ENCODE measurements at places on chromosomes 6 and 20.
A peak's percentile ranks its signal among the peaks of the same experiment; 100 is the strongest.

- no peak for DNase-seq
- H3K27ac ChIP-seq, result no peak overlapping the region
- H3K4me1 ChIP-seq, result no peaks in the 10 kb centered on the region
- no peak overlapping the region for H3K4me3 ChIP-seq
- H3K36me3 ChIP-seq, result no peaks in the 10 kb centered on the region
- no peaks in the 10 kb centered on the region for H3K27me3 ChIP-seq
These were observed 131.8 kb upstream of the PROKR2 start for GRCh38 chr20:5448449-5449118.

DNA sequence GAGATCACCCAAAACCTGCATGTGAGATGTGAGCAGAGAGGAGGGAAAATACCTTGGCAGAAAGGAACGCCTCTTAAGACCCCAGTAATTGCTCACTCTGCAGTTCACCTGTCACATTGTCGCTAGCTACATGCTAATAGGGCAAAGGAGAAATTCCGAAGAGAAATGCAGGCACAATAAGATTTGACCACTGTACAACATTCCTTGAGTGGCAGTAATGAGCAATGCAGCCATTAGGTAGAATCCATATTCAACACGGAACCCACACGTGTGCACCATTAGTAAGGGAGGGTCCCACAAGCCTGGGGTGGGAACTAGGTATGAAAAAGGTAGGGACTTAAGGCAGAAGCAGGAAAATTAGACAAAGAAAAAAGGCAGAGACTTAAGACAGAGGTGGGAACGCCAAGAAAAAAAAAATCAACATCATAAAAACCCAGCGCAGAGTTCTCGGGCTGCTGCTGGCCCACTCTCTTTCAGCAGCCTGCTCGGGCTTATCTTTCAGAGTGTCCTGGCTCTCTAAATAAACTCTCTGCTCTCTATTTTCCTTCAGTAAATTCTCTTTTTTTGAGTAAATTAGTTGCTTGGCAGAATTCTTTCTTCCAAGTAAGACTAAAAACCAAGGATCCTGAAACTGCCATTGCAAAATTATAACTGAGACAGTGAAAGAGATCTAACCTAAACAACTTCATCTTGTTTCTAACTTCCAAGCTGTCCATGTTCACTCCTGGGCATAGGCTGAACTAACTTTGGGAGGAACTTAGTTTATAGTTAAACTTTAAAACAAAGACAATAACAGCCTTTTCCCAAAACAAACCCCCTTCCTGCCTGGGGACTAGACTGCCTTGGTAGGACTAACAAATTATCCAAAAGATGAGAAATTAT is 116.5 kb downstream of the CD24 start:
- H3K27ac ChIP-seq, result peak overlapping the region; percentile 85
- DNase-seq, result no peak
- peaks cover 49% of the 10 kb centered on the region for H3K4me1 ChIP-seq
- H3K36me3 ChIP-seq, result no peaks in the 10 kb centered on the region

DNA sequence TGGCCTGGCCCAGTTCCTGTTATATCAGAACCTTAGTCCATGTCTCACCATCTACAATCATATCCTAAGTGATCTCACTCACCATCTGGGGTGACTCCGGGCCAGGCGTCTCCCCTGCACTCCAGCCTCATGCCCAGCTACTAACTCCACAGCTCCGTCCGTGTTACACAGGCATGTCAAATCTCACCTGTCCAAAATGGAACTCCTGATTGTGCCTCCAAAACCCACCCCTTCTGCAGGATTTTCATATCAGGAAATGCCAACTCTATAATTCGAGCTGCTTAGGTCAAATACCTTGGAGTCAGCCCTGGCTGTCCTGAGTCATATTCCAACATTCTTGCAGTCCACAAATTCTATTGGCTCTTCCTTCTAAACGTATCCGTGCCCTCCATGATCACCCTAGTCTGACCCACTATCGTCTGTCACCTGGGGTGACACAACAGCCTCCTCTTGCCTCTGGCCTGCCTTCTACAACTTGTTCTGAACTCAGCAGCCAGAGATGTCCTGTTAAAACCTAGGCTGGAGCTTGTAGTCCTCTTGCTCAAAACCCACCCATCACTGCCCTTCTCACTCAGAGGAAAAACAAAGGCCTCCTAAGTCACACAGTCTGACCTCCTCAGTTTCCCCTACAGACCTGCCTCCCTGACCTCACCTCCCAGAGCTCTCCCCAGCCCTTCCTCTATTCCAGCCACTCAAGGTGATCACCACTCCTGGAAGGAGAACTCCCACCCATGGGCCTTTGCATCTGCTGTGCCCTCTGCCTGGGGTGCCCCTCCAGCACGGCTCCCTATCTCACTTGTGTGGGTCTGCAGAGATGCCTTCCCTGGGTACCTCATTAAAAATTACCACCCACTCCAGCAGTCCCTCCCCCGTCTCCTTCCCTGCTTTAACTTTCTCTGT is 85.3 kb upstream of the SIRPA start:
- no peaks in the 10 kb centered on the region for H3K27me3 ChIP-seq
- H3K36me3 ChIP-seq, result no peaks in the 10 kb centered on the region
- peaks cover 38% of the 10 kb centered on the region for H3K4me1 ChIP-seq
- H3K4me3 ChIP-seq, result no peak overlapping the region
- H3K27ac ChIP-seq, result no peak overlapping the region
- DNase-seq, result no peak

- H3K27me3 ChIP-seq, result no peaks in the 10 kb centered on the region
- no peak for DNase-seq
- H3K27ac ChIP-seq, result peak overlapping the region; percentile 52
- peaks cover 24% of the 10 kb centered on the region for H3K4me1 ChIP-seq
- no peaks in the 10 kb centered on the region for H3K36me3 ChIP-seq
These were observed 14.8 kb upstream of the PCK1 start for GRCh38 chr20:57545927-57546662.

DNA sequence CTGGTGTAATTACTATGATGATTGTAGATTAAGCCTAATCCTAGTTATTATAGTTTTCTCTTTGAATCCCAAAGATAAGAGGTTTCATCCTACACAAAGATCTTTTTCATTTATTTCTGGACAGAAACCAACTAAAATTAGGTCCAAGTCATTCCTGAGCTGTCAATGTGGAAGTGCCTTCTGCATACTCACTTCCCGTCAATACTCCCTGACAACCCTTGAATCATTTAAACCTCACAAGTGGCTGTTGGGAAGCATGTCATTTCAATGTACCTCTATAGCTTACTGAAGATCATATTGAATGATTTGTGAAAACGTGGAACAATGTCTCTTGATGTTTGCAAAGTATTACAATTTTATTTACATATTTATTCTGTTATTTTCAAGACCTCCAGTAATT is 274.1 kb downstream of the HACE1 start:
- no peak overlapping the region for H3K4me3 ChIP-seq
- H3K4me1 ChIP-seq, result no peaks in the 10 kb centered on the region
- H3K27me3 ChIP-seq, result no peaks in the 10 kb centered on the region
- no peak for DNase-seq

GRCh38 chr6:37244430-37245310 is 12.9 kb upstream of the TBC1D22B start:
- no peak for DNase-seq
- peak overlapping the region; percentile 84 for H3K27ac ChIP-seq
- peaks cover 23% of the 10 kb centered on the region for H3K4me1 ChIP-seq
- no peaks in the 10 kb centered on the region for H3K27me3 ChIP-seq

DNA sequence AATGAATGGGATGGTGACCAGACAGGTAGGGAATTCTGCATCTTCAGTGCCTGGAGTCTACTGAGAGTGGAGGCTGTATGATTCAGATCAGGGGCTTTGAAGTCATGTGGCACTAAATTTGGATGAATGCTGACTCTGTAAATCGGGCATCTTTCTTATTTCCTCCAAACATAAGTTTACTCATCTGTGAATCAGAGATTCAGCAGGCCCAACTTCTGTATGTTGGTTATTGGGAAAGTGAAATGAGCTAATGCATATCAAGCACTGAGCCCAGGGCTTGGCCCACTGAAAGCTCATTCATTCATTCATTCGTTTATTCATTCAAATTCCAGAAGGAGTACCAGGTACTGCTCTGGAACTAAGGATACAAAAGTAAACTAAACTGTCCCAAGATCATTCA is 192.3 kb upstream of the RIN2 start:
- DNase-seq, result no peak
- H3K4me3 ChIP-seq, result no peak overlapping the region
- H3K27ac ChIP-seq, result no peak overlapping the region
- no peaks in the 10 kb centered on the region for H3K36me3 ChIP-seq
- no peaks in the 10 kb centered on the region for H3K4me1 ChIP-seq

DNA sequence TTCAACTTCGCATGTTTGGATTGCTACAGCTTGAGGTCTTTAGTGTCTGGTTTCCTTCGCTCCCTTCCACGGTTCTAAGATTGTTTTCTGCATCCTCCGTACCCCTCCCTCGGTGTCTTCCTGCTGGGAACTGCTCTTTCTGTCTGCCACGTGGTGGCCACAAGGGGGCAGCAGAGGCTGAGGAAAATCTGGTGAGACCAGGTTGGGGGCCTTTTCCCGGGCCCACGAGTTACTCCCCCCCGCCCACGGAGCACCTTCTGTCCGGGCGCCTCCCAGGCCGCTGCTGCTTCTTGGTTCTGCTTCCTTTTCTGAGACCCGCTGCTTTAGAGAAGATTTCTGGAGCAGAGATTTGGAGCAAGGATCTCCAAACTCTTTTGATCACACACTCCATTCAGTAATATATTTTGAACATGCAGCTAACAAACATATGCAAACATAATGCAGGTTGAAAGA is 21.1 kb upstream of the NOTCH4 start:
- H3K27me3 ChIP-seq, result no peaks in the 10 kb centered on the region
- H3K4me1 ChIP-seq, result peaks cover 5% of the 10 kb centered on the region
- no peak for DNase-seq
- no peak overlapping the region for H3K4me3 ChIP-seq
- no peaks in the 10 kb centered on the region for H3K36me3 ChIP-seq
- peak overlapping the region; percentile 65 for H3K27ac ChIP-seq

- DNase-seq, result no peak
- no peaks in the 10 kb centered on the region for H3K27me3 ChIP-seq
- no peak overlapping the region for H3K27ac ChIP-seq
- H3K36me3 ChIP-seq, result no peaks in the 10 kb centered on the region
- H3K4me1 ChIP-seq, result peaks cover 27% of the 10 kb centered on the region
These were observed 357.7 kb downstream of the CD83 start for GRCh38 chr6:14475306-14475705.

DNA sequence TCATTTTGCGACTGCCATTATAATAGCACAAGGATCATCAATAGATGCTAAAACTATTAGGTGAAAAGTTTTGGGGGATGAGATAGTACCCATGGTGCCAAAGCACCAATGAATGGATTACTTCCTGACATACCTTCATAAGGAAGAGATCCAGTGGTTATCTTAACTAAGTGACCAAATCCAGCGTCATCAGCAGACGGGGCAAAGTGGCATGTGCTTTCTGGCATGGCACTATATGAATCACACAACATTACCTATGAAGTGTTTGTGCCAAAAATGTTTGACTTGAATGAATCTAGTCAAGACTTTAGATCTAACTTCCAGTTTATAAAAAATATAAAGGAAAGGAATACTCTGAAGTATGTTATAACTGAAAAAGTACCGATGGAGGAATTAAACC is 10.8 kb downstream of the TRIM26 start:
- peaks cover 40% of the 10 kb centered on the region for H3K4me1 ChIP-seq
- peaks cover 17% of the 10 kb centered on the region for H3K36me3 ChIP-seq
- DNase-seq, result no peak

DNA sequence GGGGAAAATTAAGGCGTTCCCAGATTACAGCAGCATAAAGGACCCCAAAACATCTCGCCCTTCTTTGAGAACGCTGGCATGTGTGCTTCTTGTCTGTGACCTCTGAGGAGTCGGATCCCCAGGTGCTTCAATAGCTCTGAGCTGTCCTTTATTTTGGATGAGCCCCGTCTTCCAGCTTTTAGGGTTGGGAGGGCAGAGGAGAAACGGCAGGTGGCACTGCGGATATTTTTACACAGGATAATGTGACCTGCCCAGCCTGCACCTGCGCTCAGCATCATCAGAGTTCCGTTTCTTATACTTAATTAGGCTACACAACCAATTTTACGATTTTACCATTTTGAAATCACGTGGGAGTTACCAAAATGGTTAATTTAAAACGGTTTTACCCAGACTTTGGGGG is 147.7 kb upstream of the RPS6KA2 start:
- no peaks in the 10 kb centered on the region for H3K4me1 ChIP-seq
- H3K27ac ChIP-seq, result no peak overlapping the region
- no peak overlapping the region for H3K4me3 ChIP-seq
- H3K36me3 ChIP-seq, result no peaks in the 10 kb centered on the region
- DNase-seq, result no peak
- no peaks in the 10 kb centered on the region for H3K27me3 ChIP-seq

GRCh38 chr6:163375361-163375760 is 39.2 kb upstream of the QKI start:
- H3K4me3 ChIP-seq, result no peak overlapping the region
- no peak for DNase-seq
- no peak overlapping the region for H3K27ac ChIP-seq
- no peaks in the 10 kb centered on the region for H3K4me1 ChIP-seq
- H3K27me3 ChIP-seq, result no peaks in the 10 kb centered on the region

- DNase-seq, result no peak
- peak overlapping the region; percentile 53 for H3K4me3 ChIP-seq
- H3K27ac ChIP-seq, result peak overlapping the region; percentile 91
These were observed 631 bp downstream of the PLCB1 start for GRCh38 chr20:8132484-8133309.

GRCh38 chr20:40868551-40869217 is 159.9 kb upstream of the TOP1 start:
- no peak for DNase-seq
- no peak overlapping the region for H3K4me3 ChIP-seq
- H3K27ac ChIP-seq, result peak overlapping the region; percentile 39

- no peak overlapping the region for H3K4me3 ChIP-seq
- peaks cover 6% of the 10 kb centered on the region for H3K4me1 ChIP-seq
- no peak for DNase-seq
- H3K36me3 ChIP-seq, result peaks cover 4% of the 10 kb centered on the region
- no peaks in the 10 kb centered on the region for H3K27me3 ChIP-seq
These were observed 236.7 kb downstream of the TMEM242 start for GRCh38 chr6:157086632-157087031.

- H3K4me3 ChIP-seq, result no peak overlapping the region
- no peaks in the 10 kb centered on the region for H3K27me3 ChIP-seq
- DNase-seq, result no peak
- no peak overlapping the region for H3K27ac ChIP-seq
These were observed 7.5 kb upstream of the HRH3 start for GRCh38 chr20:62227591-62227976.

GRCh38 chr20:33306228-33306627 is 23.2 kb downstream of the BPIFB1 start:
- H3K27me3 ChIP-seq, result no peaks in the 10 kb centered on the region
- H3K4me1 ChIP-seq, result no peaks in the 10 kb centered on the region
- H3K27ac ChIP-seq, result no peak overlapping the region
- no peak overlapping the region for H3K4me3 ChIP-seq
- no peak for DNase-seq
